Tibial artery (tissue), 4 donors: ENCODE measurements at places on chromosomes 11 and 22.

DNA sequence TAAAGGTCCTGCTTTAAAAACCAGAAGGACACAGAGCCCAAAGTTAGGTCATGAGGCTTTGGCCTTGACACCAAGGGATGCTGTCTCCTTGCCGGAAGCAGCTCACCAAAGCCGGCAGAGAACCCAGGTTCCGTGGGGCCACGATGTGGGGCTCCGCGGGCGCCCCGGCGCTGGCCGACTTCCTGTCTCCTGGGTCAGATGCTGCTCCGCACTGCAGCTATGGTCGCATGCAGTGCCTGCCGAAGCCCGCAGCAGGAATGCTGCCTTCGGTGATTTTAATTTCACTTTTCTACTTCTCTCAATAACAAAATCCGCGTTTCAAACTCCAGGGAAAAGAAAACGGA is 454 bp upstream of the OTUB1 start:
- no peak for DNase-seq

DNA sequence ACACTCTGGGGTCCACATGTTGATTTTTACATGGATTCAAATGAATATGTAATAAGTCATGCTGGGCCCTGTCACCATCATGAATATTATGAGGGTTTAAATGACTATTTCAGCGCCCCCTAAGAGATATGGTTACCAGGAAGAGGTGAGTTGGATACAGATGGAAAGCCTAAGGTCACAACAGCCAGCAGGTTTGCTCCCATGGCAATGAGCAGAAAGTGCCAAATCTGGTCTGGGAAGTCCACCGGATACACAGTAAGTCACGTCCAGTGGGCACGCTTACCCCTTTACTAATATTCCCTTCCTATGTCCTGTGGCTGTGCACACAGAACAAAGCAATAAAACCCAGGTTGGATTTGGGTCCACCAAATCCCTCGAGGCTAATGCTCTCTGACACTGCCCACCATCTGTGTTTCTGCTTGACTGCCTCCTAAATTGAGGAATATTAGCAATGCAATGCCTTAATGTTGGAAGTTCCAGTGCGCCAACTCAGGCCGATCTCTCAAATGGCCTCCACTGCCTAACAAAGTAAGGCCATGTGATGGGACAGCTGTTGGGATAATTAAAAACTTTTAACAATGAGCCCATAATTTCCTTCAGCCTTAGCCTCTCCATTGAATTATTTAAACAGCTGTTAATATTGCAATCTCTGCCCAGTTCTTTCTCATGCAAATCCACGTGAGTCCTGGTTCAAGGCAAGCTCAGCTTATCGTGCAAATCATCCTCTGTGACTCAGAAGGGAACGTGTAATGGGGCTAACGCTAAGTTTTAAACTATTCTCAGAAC is 97.6 kb downstream of the SLC1A2 start:
- no peak for DNase-seq

GRCh38 chr22:27128461-27129085 is 471.2 kb downstream of the MIAT start:
- DNase-seq, result peak; percentile 41

DNA sequence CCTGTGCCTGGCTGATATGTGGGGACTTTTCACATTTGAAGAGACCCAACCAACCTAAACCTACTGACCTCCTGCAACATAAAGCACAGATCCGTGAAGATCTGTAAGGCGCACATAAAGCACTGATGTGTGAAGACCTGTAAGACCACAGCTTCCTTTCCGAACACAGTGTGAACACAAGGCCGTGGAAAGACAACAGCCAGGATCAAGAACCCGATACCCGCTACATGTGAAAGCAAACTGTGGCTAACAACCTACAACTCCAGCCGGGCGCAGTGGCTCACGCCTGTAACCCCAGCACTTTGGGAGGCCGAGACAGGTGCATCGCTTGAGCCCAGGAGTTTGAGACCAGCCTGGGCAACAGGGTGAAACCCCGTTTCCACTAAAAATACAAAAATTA is 17.6 kb upstream of the PPFIA1 start:
- no peak for DNase-seq
